BJ (cell line): ENCODE measurements at places on chromosomes 2 and 18.

DNA sequence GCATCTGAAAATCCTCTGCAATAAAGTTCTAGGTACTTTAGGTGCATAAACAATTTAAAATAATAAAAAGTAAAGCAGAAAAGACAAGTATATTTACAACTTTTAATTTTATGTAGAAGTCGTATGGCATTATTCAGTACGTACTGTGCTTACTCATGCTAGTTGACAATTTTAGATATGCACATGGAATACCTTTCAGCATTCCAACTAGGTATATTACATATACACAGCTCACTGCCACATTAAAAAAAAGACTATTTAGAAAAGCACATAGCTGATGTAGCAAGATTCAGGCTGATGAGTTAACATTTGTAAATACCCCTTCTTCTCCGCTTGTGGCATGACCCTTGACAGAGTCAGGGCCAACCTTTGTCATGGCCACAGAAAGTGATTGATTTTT lies 171.2 kb downstream of the FBXO15 start:
- DNase-seq = no peak

DNA sequence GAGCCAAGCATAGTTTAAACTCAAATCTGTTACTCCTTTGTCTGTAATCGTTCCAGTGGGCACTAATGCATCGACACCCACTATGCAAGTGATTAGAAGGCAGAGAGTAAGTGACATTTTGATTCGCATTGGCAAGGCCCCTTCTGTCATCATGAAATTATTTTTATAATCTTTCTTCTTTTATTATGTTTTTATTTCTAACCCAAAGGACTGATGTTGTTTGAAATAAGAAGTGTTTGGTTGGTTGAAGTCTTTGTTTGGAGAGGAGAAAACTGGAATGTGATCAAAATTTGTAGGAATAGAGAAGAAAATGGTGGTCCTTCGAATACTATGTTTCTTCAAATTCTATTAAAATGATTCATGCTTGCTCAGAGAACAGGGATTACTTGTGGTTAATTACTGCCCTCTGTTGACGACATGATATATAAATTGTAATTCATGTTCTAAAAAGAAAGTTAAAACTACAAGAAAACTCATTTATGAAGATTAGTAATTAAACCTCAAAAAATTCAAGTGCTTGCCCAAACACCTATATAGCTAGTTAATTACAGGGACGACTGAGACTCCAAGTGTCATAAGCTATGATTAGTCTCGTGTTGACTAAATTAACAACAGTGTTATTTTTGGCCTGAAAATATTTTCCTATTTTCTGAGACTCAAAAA lies 26.4 kb upstream of the TFPI start:
- no peak for DNase-seq

GRCh38 chr18:32542221-32542798 lies 71.6 kb upstream of the GAREM1 start:
- no peak for DNase-seq

- DNase-seq = peak; percentile 67
Observed at GRCh38 chr2:38505779-38506178, 96.9 kb downstream of the HNRNPLL start.

DNA sequence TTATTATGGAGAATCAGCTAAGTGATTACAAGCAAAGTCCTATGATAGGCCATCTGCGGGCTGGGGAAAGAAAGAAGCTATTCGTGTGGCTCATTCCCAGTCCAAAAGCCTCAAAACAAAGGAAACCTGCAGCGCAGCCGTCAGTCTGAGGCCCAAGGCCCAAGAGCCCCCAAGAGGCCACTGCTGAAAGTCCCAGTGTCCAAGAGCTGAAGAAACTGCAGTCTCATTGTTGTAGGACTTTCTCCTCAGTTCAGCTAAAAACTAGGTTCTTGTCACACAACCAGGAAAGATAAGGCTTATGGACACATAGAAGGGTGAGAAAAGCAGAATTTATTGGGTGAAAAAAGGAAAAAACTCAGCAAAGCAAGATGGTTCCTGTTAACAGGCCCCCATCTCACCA lies 143.2 kb downstream of the RHBDD1 start:
- no peak for DNase-seq

GRCh38 chr18:24076950-24077349 lies 61.9 kb upstream of the CABYR start:
- no peak for DNase-seq

DNA sequence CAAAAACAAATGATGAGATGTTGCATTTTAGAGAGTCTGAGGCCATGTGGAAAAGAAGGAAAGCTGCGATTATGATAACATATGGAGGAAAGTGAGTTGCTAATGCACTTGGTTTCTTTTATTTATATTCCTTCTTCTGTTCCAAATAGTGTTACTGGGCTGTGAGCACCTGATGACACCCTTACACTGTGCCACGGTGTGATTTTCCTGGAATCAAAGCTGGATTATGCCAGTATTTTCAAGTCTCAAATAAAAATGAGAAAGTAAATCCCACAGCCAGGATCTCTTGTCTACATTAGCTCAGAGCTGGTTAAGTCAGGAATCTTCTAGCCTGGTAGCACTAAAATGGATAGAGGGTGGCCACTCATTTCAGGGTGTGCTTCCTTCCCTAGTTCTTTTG lies 670.8 kb downstream of the TDRD15 start:
- no peak for DNase-seq

DNA sequence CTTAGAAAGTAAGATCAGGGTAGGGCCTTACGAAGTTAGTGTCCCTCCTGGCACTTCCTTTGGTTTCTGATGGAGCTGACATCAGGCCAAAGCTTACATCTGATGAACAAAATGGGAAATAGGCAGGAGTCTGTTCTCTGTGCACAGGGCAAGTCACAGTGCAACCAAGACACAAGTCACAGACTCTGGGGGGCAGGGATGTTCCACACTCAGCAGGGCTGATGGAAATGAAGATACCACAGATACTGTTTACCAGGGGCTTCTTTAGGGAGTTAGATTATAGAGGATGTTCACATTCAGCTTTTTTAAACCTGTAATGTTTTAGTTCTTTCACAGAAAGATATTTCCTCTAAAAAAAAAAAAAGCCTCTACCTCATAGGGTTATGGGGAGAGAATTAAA lies 106.2 kb upstream of the EPC2 start:
- no peak for DNase-seq

GRCh38 chr2:11808016-11808400 lies 61.6 kb downstream of the LPIN1 start:
- no peak for DNase-seq

DNA sequence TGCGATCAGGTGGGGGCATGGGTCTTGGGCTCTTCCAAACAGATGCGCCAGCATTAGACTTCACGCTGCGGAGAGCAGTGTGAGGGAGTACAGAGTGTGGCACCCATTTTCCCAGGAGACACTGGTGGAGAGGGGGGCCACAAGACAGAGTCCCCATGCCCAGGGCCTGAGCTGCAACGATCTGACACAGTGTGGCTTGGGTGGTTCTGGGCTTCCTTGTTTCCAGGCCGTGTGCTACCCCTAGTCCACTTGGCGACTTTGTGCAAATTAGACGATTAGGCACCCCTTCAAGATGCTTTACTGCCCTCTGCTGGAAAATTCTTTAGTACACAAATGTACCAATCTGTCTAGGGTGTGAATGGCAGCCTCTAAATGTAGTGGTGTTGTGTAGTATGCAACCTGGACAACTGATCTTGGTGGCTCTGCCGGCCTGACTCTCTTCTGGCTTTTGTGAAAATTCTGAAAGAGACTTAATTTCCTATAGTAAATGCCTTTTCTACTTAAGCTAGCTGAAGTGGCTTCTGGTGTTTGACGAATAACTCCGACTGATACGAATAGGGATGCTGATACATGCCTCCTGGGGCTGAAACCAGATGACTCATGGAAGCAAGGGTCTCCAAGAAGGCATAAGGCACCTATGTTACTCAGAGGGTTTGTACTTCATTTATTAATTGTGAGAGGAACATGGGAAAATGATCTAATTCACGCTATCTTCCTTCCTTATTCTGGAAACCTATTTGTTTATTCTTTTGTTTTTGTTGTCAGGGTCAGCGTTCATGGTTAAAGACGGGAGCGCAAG lies 92.3 kb upstream of the SMAD2 start:
- DNase-seq = no peak

DNA sequence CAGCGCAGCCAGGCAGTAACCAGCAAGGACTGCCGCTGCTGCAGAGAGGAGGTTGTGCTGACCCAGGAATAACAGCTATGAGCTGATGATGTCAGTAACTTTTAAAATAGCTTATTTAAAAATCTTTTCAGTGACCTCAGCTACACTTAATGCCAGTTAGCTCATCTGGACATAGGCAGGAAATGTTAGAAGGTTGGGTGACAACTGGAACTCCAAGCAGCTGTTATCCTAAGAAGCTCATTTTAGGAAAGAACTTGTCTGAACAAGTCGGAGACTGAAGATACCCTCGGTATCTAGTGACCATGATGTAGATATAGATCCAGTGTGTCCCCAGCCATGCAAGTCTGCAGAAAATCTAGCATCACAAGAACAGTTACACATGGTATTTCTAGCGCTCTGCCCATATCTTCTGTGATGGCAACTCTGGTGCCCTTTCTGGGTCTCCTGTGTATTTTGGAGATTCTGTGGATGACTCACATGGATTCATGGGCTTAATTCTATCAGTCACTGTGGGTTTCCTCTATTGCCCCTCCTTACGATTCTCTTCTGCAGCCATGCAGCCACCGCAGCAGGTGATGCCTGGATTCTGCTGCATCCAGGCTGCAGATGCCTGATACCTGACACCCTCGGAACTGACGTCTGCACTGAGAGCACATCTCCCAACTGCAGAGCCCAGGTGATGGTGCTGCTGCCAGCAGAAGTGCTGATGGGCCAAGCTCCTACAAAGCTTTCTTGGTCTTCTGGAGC lies 19.8 kb upstream of the PLEK start:
- DNase-seq = no peak

DNA sequence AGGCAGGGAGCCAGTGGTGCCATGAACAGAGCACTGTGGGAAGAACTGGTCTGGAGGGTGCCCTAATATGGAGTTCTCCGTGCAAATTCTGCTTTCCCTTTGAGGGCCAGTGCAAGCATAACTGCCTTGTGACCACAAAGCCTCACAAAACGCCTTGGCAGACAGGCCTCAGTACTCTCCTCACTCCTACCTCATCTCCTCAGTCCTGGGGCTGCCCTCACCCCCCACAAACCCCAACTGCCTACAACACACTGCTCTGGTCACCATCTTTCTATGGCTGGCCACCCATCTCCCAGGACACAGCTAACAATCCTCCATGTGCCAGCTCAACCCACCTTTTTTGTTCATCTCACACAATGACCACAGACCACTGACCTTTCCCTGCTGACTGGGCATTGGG lies 8.9 kb downstream of the COX5B start:
- no peak for DNase-seq

DNA sequence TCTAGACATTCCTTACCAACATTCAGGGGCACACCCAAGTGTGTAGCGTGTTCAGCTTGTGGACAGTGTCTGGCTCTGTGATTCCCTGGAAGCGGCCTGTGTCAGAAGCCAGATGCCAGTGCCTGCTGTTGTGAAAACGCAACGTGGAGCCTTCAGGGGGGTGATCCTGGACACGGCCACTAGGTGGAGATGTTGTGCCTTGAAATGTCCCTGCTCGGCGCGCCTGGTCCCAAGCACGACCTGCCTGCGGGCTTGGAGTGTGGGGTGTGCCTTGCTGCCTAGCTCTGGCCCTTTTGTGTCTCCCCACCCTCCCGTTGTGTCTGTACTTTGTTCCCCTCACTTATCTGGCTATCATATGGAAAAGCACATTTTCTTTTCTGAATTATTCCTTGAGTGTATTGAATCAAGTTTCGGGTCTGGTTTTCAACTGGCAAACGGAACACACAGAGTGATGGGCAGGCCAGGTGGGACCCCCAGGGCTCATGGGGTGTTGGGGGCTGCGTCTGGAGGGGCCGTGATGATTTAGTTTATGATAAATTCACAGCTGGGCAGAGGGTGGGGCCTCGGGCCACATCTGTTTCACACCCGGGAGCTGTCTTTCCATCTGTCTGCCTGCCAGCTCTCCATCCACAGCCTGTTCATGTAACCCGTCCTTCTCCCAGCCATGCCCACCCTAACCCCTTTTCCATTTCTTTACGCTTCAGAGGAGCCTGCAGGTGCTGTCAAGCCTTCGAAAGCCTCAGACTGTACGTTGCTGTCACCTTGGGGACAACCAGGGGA lies 95.5 kb downstream of the DYSF start:
- no peak for DNase-seq

DNA sequence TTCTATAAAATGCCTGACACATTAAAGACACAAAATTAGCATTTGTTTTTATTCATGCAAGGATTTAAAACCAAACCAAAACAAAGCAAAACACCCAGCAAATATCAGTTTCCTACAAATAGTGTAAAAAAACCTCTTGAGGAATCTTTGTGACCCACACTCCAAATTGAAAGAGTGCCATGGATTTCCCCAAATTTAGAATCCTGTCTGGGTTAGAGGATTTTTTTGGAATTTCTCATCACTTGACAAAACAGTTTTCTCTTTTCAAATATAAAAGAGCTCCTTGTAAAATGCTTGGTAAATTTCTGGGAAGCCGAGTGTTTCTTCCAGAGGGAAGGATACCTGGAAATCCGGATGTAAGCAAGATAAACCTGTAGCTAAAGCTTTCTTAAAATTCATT lies 1.7 kb upstream of the FN1 start:
- DNase-seq = no peak

GRCh38 chr2:181058378-181059269 lies 78.2 kb downstream of the UBE2E3 start:
- no peak for DNase-seq

DNA sequence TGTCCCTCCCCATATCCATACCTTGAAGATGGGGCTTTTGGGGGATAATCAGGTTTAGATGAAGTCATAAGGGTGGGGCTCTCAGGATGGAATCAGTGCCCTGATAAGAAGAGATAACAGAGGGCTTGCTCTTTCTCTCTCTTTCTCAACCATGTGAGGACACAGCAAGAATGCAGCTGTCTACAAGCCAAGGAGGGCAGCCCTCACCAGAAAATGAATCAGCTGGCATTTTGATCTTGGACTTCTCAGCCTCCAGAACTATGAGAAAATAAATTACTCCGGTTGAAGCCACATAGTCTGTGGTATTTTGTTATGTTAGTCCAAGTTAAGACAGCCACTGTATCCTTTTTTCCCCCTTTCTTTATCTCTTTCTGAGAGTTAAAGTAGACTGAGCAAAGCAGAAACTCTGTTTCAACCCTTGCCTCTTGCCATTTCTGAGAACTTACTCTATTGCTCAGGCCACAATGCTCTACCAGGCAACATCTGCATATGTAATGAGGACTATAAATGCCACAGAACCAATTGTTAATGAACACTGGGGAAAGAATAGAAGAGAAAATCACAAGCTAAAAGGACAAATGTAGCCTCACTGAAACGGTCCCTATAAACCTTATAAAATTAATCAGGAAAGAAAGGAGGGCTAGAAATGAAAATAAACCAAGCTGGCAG lies 56.9 kb downstream of the SRBD1 start:
- no peak for DNase-seq

- DNase-seq = no peak
Observed at GRCh38 chr18:51778115-51778514, 561.9 kb upstream of the DCC start.
